ENCODE measurements at places on chromosomes 2 and 18. TPM values are rescaled to one million over a fixed set of nuclear protein-coding genes. Genes with fewer than 3 reads are reported as not detected.

- DNase-seq = no peak
These were observed 2.5 kb downstream of the ARMC9 start for GRCh38 chr2:231200805-231201474.

DNA sequence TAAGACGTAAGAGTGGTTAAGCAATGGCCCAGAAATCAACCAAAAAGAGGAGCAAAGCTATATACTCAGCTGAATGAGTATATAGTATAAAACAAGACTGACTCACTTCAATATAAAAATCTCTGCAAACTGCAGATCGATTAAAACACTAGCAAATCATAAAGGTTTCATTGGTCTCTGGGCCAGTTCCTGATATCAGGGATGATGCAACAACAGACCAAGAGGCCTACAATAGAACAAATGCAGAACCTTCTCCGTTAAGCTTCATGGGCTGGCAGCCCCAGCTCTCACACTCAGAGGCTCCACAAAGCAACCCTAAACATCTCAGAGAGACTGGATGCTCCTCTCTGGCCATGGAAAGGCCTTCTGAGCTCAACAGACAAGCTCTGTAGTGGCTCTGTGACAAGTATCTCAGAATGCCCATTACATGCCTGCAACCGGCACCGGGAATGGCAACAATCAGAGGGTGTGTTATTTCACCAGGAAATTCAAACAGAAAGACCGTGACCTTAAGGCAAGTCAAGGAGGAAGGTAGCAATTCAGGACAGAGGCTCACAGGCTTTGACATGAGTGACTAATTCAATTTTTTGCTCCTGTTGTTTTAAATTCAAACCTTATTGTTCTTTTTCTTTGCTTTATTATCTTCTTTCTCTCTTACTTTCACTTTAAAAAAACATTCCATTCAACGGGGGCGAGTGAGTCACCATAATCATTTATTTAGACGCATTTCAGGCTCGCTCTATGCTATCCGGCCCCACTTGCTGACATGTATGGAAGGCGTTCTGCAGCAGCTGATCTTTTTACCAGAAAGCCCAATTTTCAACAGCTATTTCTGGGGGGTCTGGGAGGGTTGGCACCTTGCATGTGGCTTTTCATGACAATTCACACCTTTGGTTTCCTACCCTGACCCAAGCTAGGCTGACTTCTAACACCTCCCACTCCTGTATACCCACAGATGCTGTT lies 15.1 kb downstream of the CYRIA start:
- no peak for DNase-seq

TBR1 gene
- total RNA-seq = not detected

GRCh38 chr2:54872780-54873179 lies 149.3 kb downstream of the EML6 start:
- DNase-seq = no peak

GRCh38 chr2:224579411-224579810 lies 5.8 kb downstream of the CUL3 start:
- DNase-seq = no peak

- no peak for DNase-seq
These were observed 41.0 kb downstream of the PIK3C3 start for GRCh38 chr18:41996020-41996419.

DNA sequence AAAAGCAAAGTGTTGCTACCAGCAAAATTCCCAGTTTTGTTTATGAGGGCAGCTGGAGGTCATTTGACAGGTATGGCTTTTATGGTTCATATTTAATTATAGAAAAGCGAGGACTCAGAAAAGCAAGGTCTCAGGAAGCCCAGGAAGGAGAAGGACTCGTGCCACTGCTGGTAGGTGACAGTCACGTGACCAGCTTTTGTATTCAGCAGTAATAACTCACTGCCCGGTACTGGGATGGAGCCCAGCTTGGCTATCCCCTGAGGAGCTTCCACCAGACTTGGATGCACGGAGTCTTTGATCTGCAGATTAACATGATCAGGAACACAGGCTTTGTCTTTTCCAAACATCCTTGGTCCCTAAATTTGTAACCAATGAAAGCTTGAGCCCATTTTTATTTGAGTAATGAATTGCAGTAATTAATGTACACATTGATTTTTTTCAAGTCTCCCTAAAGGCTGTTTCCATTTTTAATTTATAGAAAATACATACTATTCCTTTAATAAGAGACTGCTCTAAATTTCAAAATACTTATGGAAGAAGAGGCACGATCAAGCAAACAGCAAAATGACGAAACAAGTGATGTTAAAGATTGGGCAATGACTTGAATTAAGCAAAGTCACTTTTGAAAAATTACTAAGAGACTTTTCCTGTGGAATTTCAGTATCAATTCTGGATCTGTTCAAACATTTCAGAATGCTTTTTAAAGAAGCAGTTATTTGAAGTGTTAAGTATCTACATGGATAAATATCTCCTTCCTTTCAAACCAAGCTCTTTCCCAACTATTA lies 251.7 kb upstream of the HNRNPA3 start:
- no peak for DNase-seq

DNA sequence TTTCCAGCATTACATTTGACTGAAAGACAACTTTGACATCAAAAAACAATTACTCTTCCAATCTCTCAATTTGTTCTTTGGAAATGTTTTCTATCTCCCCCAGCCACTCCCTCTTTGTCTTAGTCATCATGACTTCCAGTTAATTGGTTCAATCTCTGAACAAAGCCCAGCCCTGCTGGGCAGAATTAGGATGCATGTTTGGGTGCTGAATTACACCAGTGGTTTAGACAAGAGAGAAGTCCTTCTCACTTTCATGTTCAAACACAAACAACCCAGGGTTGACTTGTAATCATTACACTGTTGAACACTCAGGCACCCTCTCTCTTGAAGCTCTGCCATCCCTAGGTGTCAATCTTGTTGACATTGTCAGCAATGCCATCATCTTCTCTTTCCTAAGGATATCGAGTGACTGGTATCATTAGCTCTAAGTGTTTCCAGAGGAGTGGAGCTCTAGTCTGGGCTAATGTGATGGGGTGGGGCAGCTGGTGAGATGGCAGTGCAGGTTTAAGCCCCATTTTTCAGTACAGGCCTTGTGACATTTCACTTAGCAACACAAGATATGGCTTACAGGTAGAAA lies 90.8 kb upstream of the MEIS1 start:
- no peak for DNase-seq

DNA sequence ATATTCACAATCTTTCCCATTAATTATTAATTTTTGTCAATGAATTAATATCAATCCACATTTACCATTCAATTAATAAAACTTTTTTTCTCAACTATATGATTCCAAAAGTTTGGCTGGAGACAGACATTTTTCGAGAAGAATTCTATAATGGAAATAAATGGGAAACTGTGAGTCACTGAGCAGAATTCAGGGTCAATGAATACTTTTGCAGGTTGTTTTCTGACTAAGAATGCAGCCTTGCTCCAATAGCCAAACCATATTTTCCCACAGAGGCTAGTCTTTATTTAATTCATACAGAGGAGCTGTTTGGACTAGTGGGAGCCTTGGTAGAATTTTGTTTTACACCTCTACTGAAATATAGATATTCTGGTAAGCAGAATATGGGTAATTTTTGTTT lies 82.3 kb downstream of the ARHGAP28 start:
- DNase-seq = no peak

ERBB4 gene
- total RNA-seq = not detected

TCF23 gene
- total RNA-seq = not detected

ABCG8 gene
- total RNA-seq = 0.05 TPM

NT5C1B gene
- not detected for total RNA-seq

GRCh38 chr2:47508641-47509040 lies 105.7 kb downstream of the MSH2 start:
- no peak for DNase-seq

SLC35F5 gene
- 18.6 TPM for total RNA-seq

DQX1 gene
- 0.34 TPM for total RNA-seq

DNA sequence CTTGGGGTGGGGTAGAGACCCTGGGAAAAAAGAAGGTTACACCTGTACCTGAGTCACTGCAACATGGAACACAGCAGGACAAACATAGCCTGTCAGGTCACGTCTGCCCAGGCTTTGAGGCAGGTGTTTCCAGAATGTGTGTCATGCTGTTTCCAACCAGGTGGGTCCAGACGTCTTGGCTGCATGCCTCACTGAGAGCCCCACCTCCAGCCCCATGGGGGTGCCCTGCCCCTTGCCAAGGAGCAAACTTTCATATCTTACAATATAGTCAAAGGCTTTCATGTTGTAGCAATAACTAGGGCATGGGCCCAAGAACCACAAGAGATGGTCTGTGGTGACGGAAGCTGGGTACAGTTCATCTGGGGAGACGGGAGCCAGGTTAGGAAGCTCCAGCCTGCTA lies 499.7 kb downstream of the BCL11A start:
- no peak for DNase-seq

DNA sequence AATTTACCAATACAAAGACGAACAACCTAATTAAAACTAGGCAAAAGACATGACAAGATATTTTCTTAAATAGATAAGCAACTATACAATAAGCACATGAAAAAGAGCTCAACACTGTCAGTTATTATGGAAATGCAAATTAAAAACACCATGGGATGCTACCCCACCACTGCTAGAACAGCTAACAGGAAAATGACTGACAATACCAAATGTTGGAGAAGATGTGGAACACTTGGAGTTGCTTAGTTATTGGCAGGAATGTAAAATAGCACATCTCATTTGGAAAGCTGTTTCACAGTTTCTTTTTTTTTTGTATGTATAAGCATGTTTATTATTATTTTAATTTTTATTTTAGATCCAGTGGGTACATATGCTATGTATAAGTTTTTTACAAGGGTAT lies 84.4 kb downstream of the CYRIA start:
- no peak for DNase-seq

GRCh38 chr18:22250591-22250996 lies 81.2 kb downstream of the GATA6 start:
- no peak for DNase-seq

TRIB2 gene
- 8.8 TPM for total RNA-seq

All from activated T-cell treated with anti-CD3 and anti-CD28 coated beads, Interleukin-2, amount 50 U/mL, for 4 hours (primary cell).